Progenitor cell of endocrine pancreas (in vitro differentiated cells): ENCODE measurements at places on chromosomes 5 and 9.

- DNase-seq: no peak
Observed at GRCh38 chr5:147554261-147554817, 44.5 kb upstream of the DPYSL3 start.

DNA sequence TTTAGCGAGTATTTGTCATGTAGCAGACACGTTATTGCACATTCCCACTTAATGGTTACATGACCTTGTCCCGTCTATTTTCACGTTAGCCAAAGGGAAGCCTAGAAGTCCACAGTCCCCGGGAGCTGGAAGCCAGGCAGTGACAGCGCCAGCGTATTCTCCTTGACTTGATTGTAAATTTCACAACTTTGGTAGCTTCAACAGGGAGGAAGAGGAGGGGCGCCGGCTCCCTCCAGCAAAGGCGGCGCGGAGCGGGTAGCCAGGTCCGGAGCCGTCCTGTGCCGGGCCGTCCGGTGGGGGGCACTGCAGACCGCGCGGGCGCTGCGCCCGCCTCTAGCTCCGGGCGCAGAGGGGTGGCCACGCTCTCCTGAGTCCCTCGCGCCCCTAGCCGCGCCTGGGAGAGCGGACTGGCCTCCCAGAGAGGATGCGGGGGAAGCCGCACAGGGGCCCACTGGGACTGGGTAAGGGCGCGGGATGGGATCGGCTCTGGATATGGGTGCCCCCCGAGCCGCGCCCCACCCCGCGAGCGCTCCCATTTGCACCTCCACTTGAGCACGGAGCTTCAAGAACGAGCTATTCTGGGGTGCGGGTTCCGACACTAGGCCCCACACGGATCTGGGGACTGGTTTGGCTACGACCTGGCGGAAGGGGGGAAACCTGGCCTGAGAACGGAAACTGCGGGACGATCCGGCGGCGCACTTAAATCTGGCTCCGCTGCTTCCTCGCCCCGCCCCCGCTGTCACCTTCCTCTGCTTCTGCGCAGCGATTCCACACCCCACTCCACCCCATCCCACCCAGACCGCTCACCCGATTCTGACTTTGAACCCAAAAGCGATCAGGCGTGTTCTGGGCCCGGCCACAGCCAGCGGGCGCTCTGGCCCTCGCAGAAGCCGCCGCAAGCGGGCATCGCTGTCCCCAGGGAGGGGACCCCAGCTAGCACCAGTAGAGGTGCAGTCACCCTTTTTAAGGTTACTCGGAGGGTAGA, 23.8 kb downstream of the KLF4 start:
- DNase-seq: peak; percentile 51

DNA sequence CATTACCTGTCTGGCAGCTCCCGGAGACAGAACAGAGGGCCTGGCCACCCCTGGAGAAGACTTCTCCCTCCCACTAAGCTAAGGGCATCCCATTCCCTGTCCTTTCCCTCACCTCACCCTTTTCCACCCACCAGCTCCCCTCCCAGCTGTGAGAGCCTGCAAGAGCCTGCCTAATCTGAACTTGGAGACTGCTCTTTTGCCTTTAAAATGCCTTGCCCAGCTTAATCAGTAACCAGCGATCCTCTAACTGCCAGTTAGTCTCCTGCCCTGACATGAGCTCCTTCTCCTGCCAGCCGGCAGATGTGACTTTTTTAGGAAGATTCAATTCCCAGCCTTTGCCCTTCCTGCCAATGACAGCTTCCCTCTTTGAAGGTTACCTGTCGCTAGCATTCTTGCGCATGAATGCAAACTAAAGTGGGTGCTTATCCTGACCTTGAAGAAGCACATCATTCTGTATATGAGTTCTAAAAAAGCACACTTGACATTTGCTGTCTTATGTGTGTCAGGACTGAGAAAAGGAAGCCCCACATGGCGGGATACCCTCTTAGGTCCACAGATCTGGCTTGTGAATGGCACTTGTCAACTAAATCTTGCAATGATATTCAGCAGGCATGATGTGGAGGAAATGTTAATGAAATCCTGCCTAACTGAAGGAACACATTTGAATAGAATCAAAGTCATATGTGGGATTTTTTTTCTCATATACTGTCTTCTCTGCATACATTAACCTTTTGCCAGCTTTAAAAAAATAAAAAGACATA, 411.2 kb upstream of the SLC30A5 start:
- DNase-seq: no peak

GRCh38 chr5:74850789-74851425, 15.3 kb downstream of the FAM169A start:
- DNase-seq: no peak

DNA sequence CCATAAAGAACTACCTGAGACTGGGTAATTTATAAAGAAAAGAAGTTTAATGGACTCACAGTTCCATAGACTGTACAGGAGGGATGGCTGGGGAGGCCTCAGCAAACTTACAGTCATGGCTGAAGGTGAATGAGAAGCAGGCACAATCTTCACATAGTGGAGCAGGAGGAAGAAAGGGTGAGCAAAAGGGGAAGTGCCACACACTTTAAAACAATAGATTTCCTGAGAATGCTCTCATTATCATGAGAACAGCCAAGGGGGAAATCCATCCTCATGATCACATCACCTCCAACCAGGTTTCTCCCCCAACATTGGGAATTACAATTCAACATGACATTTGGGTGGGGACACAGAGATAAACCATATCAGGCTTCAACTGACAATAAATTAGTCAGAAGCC, 664.9 kb downstream of the TAF11L14 start:
- no peak for DNase-seq

DNA sequence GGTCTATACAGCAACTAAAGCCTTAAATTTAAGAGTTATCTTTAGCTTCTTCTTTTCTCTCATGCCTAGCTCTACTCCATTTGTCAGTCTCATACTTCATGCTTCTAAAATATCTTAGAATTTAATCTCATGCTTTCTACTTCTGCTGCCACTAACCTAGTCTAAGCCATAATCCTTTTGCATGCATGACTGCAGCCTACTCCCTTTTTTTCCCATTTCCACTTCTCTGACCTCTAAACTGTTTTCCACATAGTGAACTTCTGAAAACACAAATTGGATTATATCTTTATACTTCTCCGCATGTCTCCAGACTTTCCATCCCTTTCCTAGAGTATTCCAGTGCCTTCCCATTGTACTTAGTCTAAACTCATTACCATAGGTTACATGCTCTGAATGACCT, 193.0 kb downstream of the XRCC4 start:
- DNase-seq: no peak

GRCh38 chr5:42366051-42366450, 57.2 kb upstream of the GHR start:
- DNase-seq: no peak
